ENCODE measurements at places on chromosomes 16 and 17. TPM values are rescaled to one million over a fixed set of nuclear protein-coding genes. Genes with fewer than 3 reads are reported as not detected.

ASB16 gene
- not detected for total RNA-seq

EIF5A gene
- 613 TPM for total RNA-seq

APRT gene
- total RNA-seq: 178 TPM

TAC4 gene
- not detected for total RNA-seq

ABCA6 gene
- total RNA-seq: 0.14 TPM

TMEM92 gene
- total RNA-seq: not detected

MBTPS1 gene
- total RNA-seq: 128 TPM

- no peak for DNase-seq
These were observed 1.8 kb downstream of the CNTNAP4 start for GRCh38 chr16:76278980-76279379.

GRCh38 chr16:89089120-89089519 is 4.5 kb upstream of the ACSF3 start:
- DNase-seq: no peak

DNA sequence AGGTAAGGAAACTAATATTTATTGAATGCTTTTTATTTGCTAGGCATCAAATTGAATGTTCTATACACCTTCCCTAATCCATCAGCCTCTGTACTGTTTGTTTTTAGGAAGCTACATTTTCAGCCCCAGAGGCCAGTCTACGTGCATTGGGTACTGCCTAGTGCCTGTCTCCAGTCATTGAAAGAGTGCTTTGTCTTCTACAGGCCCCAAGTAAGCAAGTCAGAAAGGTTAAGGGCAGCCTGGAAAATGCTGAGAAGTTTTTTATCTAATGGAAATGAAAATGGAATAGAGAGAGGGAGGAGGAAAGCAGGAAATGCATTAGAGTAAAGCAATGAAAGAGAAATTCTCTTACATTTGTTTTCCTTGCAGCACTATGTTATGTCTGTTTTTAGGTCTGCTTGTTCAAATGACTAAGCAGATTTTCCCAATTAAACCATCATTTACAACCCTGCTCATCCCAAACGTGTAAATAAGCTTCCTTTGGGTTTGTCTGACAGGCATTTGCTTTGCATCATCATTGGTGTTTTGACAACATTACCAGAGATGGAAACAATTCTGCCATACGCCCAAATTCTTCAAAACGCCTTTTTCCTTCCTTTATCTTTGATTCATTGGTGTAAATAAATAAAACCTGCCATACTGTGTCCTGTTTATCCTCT is 116.0 kb upstream of the GOT2 start:
- no peak for DNase-seq

GRCh38 chr17:2025622-2026309 is 632 bp upstream of the RTN4RL1 start:
- peak; percentile 34 for DNase-seq

- no peak for DNase-seq
These were observed 92.2 kb downstream of the HELZ start for GRCh38 chr17:67152824-67153223.

DNA sequence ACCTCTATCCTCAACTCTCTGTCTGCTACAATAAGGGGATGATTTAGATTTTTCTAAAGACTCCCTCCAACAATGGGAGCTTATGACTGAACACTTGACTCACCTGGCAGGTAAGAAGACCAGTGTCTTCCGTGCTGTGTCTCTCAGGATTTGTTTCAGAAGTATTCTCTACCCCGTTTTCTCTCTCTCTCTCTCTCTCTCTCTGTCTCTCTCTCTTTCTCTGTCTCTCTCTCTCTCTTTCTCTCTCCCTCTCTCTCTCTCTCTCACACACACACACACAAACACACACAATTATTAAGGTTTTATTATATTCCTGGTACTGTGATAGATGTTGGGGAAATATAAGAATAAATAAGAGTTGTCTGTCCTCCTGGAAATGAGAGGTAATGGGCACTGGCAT is 263.9 kb downstream of the TOX3 start:
- DNase-seq: no peak

DNA sequence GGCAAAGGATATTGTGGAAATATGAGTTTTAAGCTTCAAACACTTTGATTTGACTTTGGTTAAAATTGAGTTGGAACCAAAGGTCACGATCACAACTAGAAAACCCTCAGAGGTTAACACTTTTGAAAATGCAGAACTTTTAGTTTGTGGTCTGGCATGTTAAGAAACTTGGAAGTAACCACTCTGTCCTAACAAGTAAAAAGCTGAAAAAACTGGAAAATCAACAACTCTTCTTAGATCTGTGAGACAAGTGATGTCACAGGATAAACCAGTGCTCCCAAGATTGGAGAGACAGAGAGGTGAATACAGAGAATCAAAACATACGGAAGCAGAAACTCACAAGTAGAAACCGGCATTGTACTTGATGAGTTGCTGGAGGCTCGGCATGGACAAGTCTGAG is 17.4 kb downstream of the MFSD6L start:
- no peak for DNase-seq

DNA sequence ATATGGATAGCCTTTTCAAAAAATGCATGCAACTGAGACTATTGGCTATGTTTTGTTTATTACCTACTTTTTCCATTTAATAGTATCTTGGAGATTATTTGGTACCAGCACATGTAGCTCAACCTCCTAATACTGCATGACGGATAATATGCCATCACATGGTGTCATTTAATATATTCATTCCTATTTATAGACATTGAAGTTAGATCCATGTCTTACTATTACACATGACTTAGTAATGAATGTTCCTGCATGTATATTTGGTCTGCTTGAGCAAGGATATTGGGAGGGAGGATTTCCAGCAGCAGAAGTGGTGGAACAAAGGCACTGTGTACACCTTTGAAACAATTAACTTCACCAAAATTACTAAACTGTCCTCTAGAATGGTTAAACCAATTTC is 561.3 kb downstream of the WWOX start:
- no peak for DNase-seq

DNA sequence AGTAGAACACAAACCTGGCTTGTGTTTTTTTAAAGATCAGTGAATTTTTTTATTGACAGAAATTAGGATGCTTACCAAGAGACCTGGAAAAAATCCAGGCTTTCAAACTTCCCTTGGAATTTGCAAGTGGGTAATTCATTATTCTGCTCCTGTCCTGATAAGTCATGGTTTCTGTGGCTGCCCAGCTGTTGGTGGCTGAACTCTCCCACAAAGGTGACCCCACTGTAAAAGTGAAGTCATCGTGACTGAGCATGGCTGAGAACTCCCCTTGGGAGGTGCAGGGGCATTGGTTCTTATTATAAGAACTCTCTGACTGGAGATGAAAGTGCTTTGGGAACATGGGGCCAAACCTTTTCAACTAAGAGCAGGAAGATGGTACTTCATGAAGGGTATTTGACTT is 46.6 kb upstream of the TANC2 start:
- no peak for DNase-seq

All from CD8-positive, alpha-beta T cell (primary cell).